ENCODE measurements at places on chromosomes 13 and 19. TPM values are rescaled to one million over a fixed set of nuclear protein-coding genes. Genes with fewer than 3 reads are reported as not detected.

CLEC17A gene
- total RNA-seq = not detected

RGL3 gene
- 1.5 TPM for total RNA-seq

FXYD1 gene
- total RNA-seq = 8.0 TPM

CD177 gene
- total RNA-seq = 0.12 TPM

ZNF814 gene
- 7.7 TPM for total RNA-seq

ZNF773 gene
- 27.1 TPM for total RNA-seq

IGFL1 gene
- total RNA-seq = not detected

OSCAR gene
- total RNA-seq = 1.2 TPM

FREM2 gene
- not detected for total RNA-seq

Data from smooth muscle cell of the coronary artery (primary cell).